ENCODE measurements at places on chromosomes 12 and 14.

DNA sequence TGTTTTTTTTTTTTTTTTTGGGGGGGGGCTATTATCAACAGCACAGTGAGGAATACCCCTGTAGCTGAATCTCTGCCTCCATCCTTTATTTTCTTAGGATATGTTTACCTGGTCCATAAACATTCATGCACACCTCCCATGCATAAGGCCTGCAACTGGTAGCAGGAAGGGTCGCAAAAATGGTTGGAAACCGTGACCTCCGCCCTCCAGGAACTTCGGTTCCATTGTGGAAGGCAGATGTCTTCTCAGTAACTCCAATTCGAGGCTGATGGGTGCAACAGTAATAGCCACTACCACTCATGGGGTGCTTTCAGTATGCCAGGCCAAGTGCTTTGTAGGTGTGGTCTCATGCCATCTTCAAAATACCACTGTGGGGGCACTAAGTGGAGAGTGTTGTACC lies 40.2 kb downstream of the ACACB start:
- no peak for DNase-seq

DNA sequence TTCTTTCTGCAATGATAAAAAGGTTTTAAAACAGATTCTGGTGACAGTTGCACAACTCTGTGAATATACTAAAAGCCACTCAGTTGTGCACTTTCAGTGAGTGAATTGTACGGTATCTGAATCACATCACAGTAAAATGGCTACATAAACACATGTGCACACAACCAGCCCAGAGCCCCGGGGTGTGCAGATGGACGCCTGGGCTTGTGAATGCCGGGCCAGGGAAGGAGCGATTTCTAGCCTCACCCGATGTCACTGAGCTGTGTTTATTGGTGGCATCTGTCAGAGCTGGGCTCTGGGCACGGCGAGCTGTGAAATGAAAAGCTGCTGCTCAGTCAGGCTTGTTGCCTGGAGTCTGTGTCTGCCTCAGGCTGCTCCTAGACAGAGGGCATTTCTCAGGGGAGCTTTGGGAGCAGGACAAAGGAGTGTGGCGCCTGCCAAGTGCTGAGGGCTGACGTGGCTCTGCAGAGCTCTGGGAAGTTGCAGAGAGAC lies 25.9 kb downstream of the RHOF start:
- DNase-seq = no peak

DNA sequence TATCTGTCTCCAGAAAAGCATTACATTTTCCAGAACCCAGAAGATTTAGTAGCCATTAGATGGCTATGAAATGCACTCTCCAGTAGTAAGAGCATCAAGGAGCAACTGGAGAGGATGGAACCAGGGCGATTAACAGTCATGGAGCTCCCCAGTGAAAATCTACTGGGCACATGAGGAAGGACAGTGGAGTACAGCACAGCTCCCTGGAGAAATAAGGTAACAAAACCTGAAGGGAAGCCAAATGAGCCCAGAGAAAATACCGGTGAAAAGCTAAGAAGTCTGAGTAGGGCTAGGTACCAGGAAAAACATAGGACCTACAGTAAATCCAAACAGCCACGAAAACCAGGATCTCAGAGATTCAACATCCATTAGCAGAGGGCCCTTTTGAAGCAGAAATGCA lies 21.6 kb downstream of the SOX5 start:
- DNase-seq = no peak

DNA sequence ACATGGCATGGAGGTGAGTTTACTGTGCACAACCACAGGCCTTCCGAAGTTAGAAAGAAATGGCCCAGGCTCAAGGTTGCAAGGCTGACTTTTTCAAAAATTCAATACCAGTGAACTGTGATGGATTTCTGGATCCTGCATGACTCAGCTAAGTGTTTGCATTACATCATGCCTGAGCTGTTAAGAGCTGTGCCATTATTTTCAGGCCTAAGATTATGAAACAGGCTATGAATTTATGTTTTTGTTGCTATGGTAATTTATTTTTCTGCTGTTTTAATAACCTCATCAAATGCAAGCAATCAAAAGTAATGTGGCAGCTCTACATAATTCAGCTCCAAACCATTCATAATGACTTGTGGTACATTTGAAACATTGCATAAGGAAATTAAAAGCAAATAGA lies 457.7 kb upstream of the TMEM132C start:
- no peak for DNase-seq

DNA sequence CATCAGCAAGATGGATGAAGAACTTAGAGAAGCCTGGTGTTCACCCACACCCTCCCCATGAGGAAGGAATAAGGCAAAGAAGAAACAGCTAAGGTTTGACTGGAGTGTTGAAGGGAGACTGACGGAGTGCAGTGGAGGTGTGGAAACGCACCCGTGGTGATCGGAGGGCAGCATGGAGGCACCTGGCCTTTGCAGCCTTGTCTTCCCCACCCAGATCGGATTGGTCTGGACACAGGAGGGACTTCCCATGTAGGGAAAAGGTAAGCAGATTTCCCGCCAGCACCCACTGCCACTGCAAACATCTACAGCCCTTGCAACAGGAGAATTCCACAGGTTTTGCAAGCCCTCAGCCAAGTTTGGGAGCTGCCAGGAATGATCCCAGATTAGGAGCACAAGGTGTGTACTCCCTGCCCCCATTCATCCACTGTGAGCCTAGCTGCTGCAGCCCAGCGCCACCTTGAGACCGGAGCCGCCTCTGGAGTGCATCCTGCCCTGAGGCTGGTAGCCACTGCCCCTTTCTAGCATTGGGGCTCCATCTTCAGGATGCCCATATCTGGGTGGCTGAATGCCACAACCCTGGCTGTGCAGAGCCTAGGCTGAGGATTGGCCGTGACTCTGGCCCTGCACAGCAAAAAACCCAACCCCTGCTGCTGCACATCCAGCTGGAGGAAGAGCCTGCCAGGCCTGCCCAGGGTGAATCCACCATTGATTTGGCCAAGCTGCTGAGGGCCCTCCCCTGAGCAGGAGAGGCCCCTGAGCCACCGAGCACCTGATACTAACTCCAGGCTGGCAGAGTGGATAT lies 411.1 kb downstream of the TMEM121 start:
- no peak for DNase-seq

DNA sequence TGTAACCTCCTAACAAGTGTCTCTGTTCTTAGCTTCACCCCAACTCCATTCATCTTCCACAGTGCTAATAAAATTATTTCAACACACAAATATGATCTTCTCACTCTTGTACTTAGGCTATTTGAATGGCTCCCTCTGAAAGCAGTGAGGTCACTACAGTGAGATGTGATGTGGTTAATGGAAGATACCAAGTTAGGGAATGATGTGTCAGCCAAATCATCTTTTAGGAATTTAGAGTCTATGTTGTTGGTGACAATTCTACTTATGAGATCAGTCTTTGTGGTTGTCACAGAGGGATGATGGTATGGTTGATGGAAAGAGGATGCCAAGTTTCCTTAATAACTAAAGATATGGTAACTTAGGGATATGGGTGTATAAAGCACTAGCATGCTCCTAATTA lies 57.6 kb downstream of the POLR3B start:
- no peak for DNase-seq

All from CD4-positive, alpha-beta T cell treated with Interleukin-4 for 4 hours (primary cell).